ENCODE measurements at places on chromosomes 12 and 14. TPM values are rescaled to one million over a fixed set of nuclear protein-coding genes. Genes with fewer than 3 reads are reported as not detected.

The LRRC23 gene
- 7.7 TPM for total RNA-seq

DNA sequence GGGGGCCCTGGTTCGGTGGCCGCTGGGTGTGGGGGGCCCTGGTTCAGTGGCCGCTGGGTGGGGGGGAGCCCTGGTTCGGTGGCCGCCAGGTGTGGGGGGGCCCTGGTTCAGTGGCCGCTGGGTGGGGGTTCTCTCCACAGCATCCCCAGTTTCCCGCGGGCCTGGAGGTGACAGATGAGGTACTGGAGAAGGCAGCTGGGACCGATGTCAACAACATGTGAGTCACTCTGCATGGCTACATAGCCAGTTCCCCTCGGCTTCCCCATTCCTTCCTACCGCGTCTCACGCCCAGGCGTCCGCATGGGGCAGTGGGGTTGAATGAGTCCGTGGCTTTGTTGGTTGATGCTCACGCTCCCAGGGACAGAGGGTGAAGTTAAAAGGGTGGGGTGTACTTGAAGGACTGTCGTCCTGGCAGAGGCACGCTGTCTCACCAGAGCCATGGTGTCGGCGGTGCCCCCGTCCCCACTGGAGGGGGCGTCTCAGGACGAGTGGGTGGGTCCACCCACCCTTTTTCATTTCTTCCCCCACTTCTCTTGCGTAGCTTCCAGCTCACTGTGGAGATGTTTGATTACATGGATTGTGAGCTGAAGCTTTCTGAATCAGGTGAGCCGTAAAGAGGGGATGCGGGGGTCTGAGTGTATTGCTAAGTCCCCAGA is 15.6 kb downstream of the HIP1R start:
- DNase-seq: no peak

- peak; percentile 57 for DNase-seq
Measured at GRCh38 chr12:6563448-6564050, 4.5 kb downstream of the NOP2 start.

GRCh38 chr14:65251213-65251612 is 148.9 kb upstream of the MAX start:
- DNase-seq: no peak

GRCh38 chr12:120316798-120317223 is 10.8 kb downstream of the PLA2G1B start:
- no peak for DNase-seq
